ENCODE measurements at places on chromosomes 5 and 9.

GRCh38 chr5:74372502-74373064, 267.9 kb downstream of the ENC1 start:
- no peak for DNase-seq

GRCh38 chr9:29691145-29691544, 2117.9 kb upstream of the C9orf72 start:
- DNase-seq: no peak

DNA sequence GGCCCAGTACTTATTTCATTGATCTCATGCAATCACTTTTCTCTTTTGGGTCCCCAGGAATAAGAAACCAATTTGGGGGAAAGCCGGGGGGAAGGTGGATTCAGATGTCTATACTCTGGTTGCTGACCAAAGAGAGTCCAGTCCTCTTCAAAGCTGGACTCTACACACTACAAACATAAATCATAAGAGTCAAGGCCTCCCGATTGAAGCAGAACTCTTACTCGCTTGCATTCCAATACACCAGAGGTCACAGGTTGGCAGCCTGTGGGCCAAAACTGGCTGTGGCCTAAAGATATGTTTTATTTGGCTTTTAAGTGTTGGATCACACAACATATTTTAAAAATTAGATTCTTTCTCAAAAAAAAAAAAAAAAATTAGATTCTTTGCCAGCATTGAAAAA, 311.4 kb upstream of the MSX2 start:
- DNase-seq: no peak

- DNase-seq: no peak
Measured at GRCh38 chr5:64165500-64166200, at the start of gene RNF180. RNF180 (plus strand) TSS chr5:64165843; CDS start chr5:64200808, 34,965 bp downstream.

DNA sequence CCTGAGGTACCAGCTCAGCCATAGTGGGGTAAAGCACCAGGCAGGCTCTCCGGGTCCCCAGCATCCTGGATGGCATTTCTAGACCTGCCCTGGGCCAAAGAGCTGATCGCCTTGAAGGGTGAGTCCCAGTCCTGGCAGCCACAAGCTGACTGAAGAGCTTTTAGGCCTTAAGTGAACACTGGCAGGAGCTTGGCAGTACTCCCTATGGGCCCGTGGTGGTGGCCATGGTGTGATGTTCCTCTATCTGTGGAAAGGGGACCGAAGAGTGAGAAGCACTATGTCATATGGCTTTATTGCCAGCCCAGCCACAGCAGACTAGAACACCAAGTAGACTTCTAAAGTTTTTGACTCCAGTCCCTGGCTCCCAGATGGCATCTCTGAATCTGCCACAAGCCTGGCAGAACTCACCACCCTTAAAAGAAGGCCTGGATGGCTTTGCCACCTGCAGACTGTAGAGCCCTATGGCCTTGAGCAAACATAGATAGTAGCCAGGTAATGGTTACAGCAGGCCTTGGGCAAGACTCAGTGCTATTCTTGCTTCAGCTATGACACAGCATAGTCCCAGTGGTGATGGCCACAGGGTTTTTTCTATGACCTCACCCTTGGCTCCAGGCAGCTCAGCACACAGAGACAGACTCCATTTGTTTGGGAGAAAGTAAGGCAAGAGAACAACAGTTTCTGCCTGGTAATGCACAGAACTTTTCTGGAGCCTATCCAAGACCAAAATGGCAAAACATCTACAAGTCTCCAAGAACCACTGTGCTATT, 801.5 kb upstream of the DMAC1 start:
- DNase-seq: no peak

DNA sequence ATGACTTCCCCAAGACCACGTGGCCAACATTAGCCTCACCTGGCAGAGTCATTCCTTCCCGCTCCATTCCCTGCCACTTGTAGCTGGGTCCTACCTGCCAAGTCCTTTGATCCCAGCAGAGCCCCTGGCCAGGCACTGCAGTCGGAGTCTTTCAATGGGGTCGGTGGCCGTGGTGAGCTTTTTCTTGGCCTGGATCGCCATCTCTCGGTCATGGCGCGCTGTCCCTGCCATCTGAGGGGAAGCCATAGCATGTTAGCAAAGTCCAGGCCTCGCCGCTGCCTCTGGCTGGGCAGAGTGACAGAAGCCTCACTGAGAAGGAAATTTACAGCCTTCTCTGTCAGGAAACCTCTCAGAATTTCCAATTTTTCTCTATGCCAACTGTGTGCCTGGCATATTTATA, 17.5 kb downstream of the CAPSL start:
- DNase-seq: no peak

GRCh38 chr9:100472268-100472667, 681 bp upstream of the TMEFF1 start:
- DNase-seq: no peak

GRCh38 chr9:137760426-137760825, 117.2 kb upstream of the CACNA1B start:
- DNase-seq: no peak

GRCh38 chr9:127566351-127567001, 45.6 kb upstream of the STXBP1 start:
- no peak for DNase-seq

DNA sequence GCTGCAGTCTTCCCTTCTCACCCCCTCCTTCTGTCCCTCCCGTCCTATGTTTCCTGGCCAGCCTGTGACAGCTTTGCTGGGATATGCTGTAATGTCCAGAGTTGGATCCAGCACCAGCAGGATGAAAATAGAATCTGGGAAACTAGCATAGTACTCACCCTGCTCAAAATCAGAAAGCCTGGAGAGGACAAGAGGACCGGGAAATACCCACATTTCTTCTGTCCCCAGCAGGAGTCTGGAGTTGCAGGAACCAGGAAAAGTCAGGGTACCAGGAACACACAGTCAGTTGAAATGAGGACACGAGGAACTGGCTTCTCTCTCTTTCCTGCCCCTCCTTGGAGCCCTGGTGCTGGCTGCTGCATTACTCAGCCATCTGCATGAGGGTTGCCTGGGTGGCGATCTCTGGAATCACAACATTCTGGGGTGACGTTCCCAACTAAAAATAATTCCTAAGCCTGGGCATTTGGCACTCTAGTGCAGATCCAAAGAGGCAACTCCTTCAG, 59.6 kb upstream of the NFIL3 start:
- no peak for DNase-seq

- DNase-seq: no peak
Measured at GRCh38 chr9:21504894-21505293, 22.8 kb upstream of the IFNE start.

GRCh38 chr5:67612961-67613360, 416.4 kb upstream of the CD180 start:
- DNase-seq: no peak

DNA sequence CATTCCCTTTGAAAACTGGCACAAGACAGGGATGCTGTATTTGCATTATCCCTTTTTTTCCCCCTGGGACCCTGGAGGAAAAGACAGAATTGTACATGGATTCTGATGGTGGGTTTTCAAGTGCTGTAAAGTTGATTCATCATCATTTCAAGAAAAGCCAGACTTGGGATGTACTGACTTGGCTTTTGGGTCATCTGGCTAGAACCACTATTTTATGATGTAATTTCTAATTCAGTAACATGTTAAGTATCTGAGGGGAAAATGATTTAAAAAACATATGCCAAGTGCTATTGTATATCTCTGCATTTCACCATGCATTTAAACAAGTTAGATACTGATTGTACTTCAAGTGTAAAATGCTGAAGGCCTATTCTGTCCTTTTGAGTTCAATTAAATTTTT, 15.2 kb upstream of the MAP3K1 start:
- no peak for DNase-seq

DNA sequence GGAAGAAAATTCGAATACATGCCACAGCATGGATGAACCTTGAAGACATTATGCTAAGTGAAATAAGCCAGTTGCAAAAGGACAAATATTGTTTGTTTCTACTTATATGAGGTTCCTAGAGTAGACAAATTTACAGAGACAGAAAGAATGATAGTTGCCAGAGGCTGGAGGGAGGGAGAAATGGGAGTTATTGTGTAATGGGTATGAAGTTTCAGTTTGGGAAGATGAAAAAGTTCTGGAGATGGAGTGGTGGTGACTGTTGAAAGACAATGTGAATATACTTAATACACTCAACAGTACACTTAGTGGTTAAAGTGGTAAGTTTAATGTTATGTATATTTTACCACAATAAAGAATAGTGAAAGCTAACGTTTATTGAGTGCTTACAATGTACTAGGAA, 99.6 kb upstream of the SLC44A1 start:
- DNase-seq: no peak

DNA sequence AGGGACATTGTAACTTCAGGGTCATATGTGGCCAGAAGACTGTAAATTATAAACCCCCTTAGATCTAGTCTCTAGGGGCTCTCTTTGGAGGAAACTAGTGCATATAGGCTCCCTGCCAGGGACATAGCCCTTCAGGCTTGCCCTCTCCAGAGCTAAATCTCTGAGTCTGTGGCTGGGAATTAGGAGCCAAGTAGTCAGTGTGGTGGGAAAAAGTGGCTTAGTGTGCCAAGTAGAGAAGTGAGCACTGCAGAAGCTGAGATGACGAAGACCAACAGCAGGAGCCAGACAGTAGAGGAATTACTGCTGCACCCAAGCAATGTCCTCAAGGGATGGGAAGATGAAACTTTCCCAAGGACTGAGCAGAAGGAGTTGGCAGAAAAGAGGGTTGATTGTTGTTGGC, 71.2 kb downstream of the CWC27 start:
- DNase-seq: no peak

DNA sequence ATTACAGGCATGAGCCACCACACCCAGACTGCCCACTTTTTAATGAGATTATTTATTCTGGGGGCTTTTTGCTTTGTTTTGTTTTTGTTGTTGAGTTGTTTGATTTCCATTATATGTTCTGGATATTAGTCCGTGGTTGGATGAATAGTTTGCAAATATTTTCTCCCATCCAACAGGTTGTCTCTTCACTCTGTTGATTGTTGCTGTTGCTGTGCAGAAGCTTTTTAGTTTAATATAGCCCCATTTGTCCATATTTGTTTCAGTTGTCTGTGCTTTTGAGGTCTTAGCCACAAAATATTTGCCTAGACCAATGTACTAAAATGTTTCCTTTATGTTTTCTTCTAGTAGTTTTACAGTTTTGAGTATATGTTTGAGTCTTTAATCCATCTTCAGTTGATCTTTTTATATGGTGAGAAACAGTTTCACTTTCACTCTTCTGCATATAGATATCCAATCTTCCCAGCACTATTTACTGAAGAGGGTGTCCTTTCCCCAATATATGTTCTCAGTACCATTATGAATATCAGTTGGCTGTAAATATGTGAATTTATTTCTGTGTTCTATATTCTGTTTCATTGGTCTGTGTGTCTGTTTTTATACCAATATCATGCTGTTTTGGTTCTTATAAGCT, 30.2 kb upstream of the TBCA start:
- DNase-seq: no peak

GRCh38 chr9:25260046-25260445, 418.2 kb downstream of the TUSC1 start:
- no peak for DNase-seq

DNA sequence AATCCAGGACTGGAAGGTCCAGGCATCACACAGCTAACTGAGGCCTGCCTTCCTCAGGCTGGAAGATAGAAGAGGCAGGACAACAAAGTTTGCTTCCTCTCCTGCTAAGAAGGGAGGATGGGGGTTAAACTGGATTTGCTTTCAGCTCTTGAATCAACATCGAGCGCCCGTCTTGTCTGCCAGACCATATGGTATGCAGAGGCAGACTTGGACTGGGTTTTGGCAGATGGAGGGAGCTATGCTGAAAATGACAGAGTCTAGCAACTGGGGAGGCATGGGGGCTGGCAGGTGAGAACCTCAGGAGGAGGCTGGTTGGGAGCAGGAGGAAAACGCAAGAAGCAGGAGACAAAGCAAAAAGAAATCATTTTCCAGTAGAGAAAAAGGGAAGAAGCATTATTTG, 289.5 kb upstream of the IL12B start:
- no peak for DNase-seq

- DNase-seq: peak; percentile 25
Measured at GRCh38 chr5:99600952-99601351, 672.1 kb upstream of the CHD1 start.

GRCh38 chr5:126219616-126220015, 203.6 kb upstream of the GRAMD2B start:
- DNase-seq: no peak

DNA sequence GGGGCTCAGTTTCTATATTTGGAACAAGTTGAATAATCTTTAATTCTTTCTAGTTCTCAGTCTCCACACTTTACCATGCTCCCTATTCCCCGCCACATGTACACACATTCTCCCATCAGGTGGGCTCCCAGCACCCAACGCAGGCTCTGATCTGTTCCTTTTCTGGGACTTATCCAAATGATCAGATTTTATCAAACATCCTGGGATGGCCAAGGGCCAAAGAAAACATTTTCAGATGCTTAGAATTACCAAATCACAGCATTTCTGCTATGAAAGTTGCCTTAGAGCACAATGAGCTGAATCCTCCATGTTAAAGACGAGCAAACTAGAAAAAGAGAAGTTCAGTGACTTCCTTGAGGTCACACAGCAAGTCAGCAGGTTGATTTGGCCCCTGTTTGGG, 153.4 kb downstream of the SEC61B start:
- DNase-seq: no peak

DNA sequence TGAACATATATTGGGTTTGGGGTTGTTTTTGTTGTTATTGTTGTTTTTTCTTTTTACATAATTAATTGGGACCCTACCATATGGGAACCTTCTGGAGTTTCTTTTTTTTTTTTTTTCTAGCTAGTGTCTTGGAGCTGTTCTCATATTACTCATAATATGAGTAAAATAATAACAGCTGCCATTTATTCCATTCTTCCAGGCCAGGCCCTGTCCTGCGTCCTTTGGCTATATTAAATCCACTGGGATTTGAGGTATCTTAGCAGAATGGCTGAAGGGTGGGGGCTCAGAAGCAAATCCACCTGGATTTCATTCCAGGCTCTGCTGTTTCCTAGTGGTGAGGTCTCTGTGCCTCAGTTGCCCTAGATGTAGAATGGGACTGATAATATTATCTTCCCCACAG, 47.2 kb upstream of the RPL26L1 start:
- no peak for DNase-seq

- DNase-seq: no peak
Measured at GRCh38 chr9:96436063-96436455, 13.9 kb upstream of the HABP4 start.
